NB4 (cell line): ENCODE measurements at places on chromosomes 16 and 17.

DNA sequence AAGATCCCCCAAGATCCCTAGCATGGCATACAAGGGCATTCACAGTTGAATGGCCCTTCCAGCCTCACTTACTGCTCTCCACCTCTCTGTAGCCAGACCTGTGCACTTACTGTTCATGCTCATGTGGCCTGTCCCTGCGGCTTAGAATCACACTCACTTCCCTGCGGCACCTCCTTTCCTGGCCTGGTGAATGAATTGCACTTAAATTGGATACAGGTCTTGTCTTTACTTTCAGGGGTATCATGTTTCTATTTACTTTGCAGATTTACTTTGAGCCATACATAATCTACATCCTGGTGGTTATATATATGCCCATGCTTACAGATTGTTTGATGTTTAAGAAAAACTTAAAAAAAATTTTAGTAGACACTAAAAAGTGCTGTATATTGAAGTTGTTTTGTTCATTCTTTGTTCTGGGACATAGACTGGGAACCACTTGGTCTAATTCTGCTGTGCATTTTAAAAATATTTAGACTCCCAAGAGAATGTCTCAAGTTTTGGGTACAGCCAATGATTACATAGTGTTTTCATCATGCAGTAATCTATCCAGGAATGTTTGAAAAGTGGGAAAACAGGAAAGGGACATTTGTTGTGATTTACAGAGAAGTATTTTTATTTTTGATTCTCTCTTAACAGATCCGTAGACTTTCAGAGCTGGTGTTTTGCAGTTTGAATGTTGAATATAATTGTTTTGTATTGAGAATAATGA is 63.9 kb downstream of the NUP88 start:
- DNase-seq: no peak

GRCh38 chr17:67601897-67602296 is 115.8 kb upstream of the NOL11 start:
- no peak for DNase-seq

DNA sequence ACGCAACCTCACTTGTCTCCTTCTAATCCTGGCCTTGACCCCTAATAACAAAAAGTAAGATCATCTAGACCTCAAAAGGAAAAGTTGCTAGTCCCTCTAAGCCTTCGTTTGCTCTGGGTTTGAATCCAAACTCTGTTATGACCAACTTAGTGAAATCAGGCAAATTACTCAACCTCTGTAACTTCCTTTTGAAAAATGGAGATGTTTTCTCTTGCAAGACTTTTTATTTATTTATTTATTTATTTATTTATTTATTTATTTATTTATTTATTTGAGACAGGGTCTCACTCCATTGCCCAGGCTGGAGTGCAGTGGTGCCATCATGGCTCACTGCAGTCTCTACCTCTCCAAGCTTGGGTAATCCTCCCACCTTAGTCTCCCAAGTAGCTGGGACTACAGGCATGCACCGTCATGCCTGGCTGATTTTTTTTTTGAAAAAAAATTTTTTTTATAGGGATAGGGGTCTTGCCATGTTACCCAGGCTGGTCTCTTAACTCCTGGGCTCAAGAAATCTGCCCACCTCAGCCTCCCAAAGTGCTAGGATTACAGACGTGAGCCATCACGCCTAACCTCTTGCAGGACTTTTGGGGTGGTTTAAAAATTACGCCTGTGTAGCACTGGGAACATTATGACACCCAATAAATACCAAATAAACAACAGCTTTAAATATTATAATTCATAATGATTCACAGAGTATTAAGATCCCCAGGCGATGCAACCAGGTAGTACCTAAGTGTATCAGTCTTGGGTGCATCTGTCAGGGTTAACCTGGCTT is 63.4 kb downstream of the PITPNC1 start:
- DNase-seq: peak; percentile 24

DNA sequence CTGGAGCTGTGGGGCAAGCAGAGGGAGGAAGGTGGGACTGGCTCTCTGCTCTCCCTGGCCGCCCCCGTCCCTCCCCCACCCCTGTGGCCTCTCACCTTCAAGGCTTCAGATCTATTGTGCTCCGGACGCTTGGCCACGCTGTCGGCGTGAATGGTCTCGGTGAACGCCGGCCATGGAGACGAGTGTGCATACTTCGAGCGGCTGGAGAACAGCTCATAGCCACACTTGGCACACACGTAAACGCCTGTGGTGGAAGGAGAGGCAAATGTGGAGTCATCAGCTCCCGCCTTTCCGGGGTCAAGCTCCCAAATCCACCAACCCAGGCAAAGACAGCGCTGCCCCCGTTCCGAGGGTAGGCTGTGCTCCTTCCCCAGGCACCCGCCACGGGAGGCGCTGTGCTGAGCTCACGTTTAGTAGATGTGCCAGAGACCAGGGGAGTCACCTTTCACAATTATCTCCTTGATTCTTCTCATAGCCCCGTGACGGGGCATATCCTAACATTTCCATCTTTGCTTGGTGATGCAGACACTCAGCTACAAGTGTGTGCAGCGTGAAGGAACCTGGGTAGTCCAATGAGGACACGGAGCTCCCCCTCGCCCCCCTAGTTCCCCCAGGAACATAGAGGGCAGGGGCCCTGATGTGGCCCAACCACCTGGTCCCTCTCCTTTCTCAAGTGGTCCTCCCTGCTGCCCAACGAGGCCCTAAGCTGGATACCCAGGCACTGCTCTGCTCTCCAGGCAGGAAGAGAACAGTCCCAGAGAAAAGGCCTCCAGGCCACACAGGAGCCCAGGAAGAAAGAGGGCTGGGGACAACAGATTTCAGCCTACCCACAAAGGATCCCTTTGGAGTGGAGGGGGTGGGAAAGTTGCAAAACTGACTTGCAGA is 1.6 kb downstream of the MSRB1 start:
- DNase-seq: no peak

GRCh38 chr17:58332778-58333735 is 4.5 kb upstream of the TSPOAP1 start:
- peak; percentile 93 for DNase-seq

GRCh38 chr16:89155851-89156739 is 15.5 kb upstream of the CDH15 start:
- no peak for DNase-seq
